ENCODE measurements at places on chromosomes 7 and 10. TPM values are rescaled to one million over a fixed set of nuclear protein-coding genes. Genes with fewer than 3 reads are reported as not detected.

The ENTPD1 gene
- total RNA-seq = 2.1 TPM

The LRRC17 gene
- not detected for total RNA-seq

The TSPAN12 gene
- total RNA-seq = not detected

DNA sequence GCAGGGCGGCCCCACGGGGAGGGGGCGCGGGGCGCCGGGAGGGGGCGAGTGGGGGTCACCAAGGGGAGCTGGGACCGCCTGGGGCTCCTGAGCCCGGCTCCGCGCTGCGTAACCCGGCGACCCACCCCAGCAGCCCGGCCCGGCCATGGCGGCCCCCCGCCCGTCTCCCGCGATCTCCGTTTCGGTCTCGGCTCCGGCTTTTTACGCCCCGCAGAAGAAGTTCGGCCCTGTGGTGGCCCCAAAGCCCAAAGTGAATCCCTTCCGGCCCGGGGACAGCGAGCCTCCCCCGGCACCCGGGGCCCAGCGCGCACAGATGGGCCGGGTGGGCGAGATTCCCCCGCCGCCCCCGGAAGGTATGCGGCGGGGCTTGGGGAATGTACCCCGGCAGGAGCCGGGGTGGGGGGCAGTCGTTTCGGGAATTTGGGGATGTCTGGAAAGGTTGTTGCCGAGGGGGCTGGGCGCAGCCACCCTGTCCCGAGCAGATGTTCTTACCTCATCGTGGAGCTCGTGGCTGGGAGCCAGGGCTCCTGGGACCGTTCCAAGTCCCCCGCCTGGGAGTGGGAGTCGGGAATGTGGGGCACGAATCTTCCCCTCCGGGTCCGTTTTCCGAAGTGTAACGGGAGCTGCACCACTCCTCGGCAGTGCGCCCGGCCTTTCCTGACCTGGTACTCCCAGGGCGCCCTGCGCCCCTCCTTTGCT lies 431 bp downstream of the ZYX start:
- peak; percentile 55 for DNase-seq

DNA sequence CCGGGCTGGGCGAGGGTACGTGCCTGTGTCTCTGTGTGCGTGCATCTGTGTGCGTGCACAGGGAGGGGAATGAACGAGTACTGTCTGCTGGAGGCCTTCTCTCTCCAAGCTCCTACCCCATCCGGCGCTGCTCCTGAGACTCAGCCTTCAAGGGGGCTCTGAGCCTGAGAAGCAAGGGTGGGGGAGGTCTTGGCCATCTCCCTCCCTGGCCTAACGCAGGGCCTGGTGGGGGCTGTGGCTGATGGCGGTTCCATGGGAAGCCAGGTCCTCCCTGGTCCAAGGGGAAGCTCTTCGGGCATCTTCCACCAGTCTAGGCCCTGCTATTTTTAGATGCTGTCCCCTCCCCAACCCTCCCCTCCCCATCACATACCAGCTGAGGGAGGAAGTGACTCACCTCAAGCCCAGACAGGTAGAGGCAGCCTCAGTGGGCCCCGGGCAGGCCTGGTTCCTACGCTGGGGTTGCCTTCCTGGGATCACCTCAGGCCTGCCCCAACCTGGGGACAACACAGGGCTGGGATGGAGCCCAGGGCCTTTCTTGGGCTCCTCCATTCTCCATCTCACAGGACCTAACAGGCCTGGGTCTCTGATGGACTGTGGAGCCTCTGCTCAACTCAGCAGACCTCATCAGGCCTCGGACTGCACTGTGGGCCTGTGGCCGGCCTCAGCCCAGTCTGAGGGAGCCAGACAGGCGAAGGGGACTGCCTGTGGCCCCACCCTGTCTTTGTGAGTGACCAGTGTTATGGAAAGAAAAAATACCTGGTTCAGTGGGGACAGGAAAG lies 32.2 kb downstream of the DNAJB12 start:
- no peak for DNase-seq

DNA sequence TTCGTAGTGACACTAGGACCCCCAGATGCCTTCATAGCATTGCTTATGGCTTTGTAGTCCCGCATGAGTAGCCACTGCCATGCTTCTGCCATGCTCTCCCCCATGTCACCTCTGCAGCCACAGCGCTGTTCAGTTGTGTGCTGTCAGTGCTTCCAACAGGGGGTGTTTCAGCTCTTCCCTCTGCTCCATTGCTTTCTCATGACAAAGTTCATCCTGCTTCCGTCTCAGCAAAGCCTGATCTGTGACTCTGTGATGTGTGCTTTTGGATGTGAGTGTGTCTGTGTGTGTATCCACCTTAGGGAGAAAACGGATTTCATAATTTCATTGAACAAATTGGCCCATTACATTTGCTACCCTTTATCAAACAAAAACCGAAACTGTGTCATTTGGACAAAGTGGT lies 134.9 kb upstream of the SAMD8 start:
- DNase-seq = no peak

DNA sequence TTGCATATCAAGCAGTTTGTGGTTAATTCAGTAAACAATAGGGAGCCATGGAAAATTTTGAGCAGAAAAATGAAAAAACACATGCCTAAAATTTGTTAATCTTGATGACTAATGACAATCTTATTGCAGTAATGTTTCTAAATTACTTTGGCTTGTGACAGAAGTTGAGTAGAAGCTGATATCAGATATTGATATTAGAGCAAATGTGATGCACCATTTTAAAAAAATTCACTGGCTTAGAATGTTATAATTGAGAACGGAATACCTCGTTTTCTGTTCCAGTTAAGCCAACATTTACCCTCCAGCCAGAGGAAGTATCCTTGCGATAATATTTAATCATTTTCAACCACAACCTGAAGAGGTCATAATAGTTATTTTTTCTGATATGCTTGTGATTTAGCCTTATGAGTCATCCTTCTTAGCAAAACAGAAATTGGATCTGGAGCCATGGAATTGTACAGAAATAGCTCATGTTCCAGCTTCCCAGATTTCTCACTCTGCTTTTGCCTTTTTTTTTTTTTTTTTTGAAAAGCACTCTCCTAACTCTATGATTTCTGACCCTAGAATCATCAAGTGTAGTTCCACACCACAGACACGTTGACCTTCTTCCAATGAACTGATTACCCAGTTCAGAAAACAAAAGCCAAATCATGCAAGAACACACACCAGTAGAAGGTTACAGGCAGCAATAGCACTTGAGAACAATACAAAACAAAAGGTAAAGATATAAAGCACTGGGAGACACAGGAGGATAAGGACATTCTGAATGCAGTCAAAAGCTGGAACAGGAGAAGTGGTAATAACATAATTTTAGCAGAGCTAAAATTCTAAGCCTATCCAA lies 96.8 kb upstream of the PHYHIPL start:
- DNase-seq = no peak

GRCh38 chr7:14582010-14582409 lies 320.5 kb downstream of the DGKB start:
- no peak for DNase-seq

DNA sequence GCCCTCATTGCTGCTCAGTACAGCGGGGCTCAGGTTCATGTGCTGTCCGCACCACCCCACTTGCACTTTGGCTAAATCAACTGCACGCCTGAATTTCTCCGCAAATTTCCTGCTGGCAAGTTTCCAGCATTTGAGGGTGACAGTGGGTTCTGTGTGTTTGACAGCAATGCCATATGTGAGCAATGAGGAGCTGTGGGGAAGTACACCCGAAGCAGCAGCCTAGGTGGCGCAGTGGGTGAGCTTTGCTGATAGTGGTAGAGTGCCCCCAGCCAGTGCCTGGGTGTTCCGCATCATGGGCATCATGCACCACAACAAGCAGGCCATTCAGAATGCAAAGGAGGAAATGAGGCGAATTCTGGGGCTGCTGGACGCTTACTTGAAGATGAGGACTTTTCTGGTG lies 103.9 kb upstream of the POT1 start:
- no peak for DNase-seq

- no peak for DNase-seq
These were observed 45.0 kb upstream of the PPP1R3C start for GRCh38 chr10:91677911-91678310.

DNA sequence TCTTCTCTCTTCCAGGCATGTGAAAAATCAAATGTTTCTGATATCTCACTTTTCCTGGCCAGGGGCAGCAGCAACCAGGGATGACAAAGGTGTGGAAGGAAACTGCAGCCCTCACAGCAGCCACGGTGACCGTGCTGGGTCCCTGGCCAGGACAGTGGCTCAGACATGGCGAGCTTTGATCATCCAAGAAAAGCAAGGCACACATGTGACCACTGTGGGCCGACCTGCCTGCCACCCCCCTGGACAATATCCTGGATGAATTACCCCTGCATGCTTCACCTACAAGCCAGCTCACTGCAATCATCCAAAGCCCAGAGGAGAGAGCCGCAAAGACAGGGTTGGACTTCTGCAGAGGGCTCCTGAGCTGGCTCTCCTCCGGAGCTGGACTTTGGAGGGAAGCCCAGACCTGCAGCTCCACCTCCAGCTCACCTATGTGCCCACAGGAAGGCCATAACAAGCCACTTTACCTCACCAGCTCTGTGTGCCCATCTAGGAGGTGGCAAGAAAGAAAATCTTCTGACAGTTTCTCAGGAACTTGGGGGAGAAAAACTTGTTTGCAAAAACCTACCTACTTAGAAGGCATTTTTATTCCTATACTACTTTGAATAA lies 2.7 kb downstream of the CHST15 start:
- no peak for DNase-seq

- DNase-seq = peak; percentile 60
These were observed at the start of gene URGCP for GRCh38 chr7:43906331-43907010. Gene URGCP (minus strand): TSS chr7:43906596. CDS start chr7:43906575, 21 bp downstream.

- DNase-seq = no peak
These were observed 155.4 kb downstream of the DYNC1I1 start for GRCh38 chr7:95927756-95928155.

DNA sequence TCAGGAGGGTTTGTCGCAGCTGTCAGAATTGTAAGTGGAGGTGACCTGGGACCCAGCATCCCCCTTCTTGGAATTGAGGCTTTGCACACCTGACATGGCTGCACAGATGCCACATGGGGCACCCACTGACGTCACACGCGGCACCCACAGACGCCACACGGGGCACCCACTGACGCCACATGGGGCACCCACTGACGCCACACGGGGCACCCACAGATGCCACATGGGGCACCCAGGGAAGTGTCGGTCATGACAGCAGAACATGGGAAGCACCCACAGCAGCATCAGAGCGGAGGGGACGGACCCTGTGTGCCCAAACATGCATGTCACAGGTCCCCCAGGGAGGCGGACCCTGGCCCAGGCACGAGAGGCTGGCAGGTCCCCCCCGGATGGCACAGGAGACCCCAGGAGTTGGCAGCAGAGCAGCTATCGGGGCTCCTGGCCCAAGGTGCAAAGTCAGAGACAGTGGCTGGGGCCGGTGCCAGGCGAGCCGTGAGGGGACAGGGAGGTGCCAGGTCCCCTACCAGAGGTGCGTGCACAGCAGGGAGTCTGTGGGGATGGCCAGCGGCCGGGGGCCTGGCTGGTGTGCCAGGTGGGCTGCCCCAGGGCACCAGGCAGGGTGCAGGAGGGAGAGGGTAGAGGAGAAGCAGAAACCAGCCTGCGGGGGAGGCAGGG lies 21.1 kb downstream of the KNDC1 start:
- DNase-seq = no peak

DNA sequence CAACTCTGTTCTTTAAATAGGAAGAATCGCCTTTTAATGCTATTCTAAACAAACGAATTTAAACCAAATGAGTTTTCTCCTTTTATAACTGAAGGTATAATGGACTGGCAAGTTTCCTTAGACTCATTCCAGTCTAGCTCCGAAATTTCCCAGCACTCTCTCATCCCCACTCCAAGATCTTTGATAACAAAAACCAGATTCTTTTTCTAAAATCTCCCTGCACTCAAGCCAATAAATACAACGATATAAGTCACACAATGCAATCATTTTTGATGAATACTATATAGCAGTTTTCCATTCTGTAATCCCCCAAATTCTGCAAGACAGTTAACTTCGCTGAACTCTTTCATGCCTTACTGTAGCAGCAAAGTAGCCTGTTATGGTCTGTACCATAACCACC lies 1.9 kb downstream of the OGA start:
- DNase-seq = no peak

DNA sequence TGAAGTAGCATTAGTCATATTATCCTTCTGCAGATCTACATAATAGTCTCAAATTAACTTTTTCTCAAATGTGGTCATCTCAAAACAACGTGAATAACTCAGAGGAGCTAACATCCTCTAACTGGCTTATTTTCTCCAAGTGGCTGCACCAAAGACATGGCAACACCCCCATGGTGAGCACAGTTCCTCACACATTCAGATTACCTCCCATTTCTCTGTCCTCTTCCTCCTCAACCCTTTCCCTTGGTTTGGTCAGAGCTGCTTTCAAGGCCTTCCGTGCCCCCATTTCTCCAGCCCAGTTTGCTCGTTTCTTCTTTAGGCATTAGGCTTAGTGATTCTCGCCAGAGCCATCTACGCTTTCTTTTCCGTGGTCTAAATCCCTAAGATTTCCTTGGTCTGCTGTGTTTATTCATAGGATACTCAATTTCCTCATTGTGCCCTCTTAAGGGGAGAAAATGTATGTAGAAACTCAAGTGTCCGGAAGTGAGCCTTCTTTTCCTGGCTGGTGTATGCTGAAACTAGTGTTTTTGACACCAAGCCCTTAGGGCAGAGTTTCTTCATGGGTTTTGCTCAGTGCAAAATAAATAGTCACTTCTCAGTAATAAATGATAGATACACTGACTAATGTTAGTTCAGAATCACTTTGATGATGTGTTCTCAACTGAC lies 2.6 kb downstream of the MET start:
- no peak for DNase-seq

DNA sequence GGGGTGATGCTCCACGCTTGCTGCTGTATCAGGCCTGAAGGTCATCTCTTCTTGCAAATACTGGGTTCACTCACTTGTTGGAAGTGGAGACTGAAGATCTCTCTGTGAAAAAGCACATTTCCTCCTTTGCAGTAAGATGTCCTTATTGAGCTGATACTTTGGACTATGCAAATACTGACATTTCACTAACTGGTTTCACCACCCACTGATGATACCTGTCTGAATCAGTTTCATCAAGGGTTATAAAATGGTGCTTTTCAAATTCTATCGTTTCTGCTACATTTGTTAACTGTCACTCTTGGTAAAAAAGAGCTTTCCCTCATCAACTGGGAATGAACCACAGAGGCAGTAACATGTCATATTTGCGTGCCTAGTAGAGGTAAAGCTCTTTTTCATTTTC lies 35.5 kb downstream of the RAB19 start:
- DNase-seq = no peak

DNA sequence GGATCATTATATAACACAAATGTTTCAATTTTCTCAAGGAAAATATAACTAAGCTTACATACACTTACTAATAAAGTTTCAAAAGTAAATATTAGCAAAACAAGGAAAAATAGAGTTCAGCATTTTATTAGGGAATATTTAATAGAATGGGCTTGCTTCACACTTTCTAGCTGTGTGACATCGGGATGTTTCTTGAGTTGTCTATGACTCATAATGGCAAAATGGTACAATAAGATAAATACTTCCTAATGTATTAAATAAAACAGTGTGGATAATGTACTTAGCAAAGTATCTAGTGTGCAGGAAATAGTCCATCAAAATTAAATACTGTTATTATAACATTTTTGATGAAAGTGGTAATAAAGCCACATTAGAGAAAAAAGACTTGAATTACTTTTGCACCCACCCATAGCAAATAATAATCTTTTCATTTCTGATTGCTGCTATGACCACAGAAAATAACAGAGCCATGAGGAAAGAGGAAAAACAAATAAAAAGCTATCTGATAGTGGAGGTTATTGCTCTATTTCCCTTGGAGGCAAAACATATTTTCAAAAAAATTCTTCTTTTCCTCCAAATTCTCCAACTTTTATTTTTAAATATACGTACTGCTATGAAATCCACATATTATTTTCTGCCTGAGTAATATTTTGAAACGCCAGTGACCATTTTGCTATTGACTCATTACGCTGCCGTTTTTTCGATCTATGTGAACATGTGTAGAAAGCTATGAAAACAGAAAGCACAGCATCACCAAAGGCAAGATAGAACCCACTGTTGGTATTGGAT lies 272.9 kb upstream of the KLF6 start:
- DNase-seq = no peak
